ENCODE measurements at places on chromosomes 3 and 15. TPM values are rescaled to one million over a fixed set of nuclear protein-coding genes. Genes with fewer than 3 reads are reported as not detected.

GP5 gene
- under 0.01 TPM for total RNA-seq

CD276 gene
- total RNA-seq: 71.6 TPM

CHRFAM7A gene
- 0.36 TPM for total RNA-seq

SNTN gene
- not detected for total RNA-seq

EPHB3 gene
- 11.3 TPM for total RNA-seq

CCNB2 gene
- 1.7 TPM for total RNA-seq

ALDH1L1 gene
- 21.5 TPM for total RNA-seq

ZNF860 gene
- total RNA-seq: 3.8 TPM

TEX55 gene
- not detected for total RNA-seq

SUCNR1 gene
- not detected for total RNA-seq

CPB1 gene
- total RNA-seq: not detected

LRRC2 gene
- total RNA-seq: 0.36 TPM

LYZL4 gene
- total RNA-seq: not detected

ZNF662 gene
- total RNA-seq: 1.2 TPM

ERICH6 gene
- not detected for total RNA-seq

ARPP21 gene
- not detected for total RNA-seq

FRMD5 gene
- 2.7 TPM for total RNA-seq

ZNF502 gene
- 6.2 TPM for total RNA-seq

CHRNA5 gene
- total RNA-seq: 2.1 TPM

CSPG5 gene
- 0.36 TPM for total RNA-seq

PLSCR4 gene
- total RNA-seq: 1.9 TPM

ALDH1A2 gene
- 0.85 TPM for total RNA-seq

ELP6 gene
- 20.5 TPM for total RNA-seq

PIGZ gene
- 0.34 TPM for total RNA-seq

ZIC1 gene
- not detected for total RNA-seq

COLQ gene
- under 0.01 TPM for total RNA-seq

CNTN3 gene
- total RNA-seq: 0.68 TPM

SPINK8 gene
- not detected for total RNA-seq

DPPA4 gene
- not detected for total RNA-seq

IMPG2 gene
- total RNA-seq: 0.14 TPM

SLC2A2 gene
- total RNA-seq: not detected

CFAP100 gene
- total RNA-seq: not detected

MYO5C gene
- 10.6 TPM for total RNA-seq

PARP9 gene
- total RNA-seq: 6.5 TPM

PTH1R gene
- total RNA-seq: not detected

SCAANT1 gene
- total RNA-seq: not detected

NOX5 gene
- total RNA-seq: under 0.01 TPM

PSMA4 gene
- 164 TPM for total RNA-seq

LRRN1 gene
- under 0.01 TPM for total RNA-seq

VILL gene
- 45.5 TPM for total RNA-seq

LMOD3 gene
- not detected for total RNA-seq

SLC12A1 gene
- not detected for total RNA-seq

LRRC31 gene
- total RNA-seq: not detected

SHF gene
- 0.34 TPM for total RNA-seq

NANOGP8 gene
- not detected for total RNA-seq

PPM1L gene
- total RNA-seq: 4.1 TPM

KCNAB1 gene
- under 0.01 TPM for total RNA-seq

PLS1 gene
- total RNA-seq: 25.1 TPM

KCNMB3 gene
- total RNA-seq: 0.34 TPM

ISL2 gene
- total RNA-seq: 0.14 TPM

All from nasal cavity respiratory epithelium epithelial cell of viscerocranial mucosa (primary cell).